ENCODE measurements at places on chromosomes 3 and 15.
A peak's percentile ranks its signal among the peaks of the same experiment; 100 is the strongest.

GRCh38 chr3:35663471-35663870 lies 24.1 kb downstream of the ARPP21 start:
- DNase-seq = no peak

- DNase-seq = no peak
Observed at GRCh38 chr3:161548301-161548700, 51.7 kb downstream of the OTOL1 start.

- no peak for DNase-seq
Observed at GRCh38 chr3:23175341-23176083, 27.6 kb upstream of the UBE2E2 start.

GRCh38 chr15:78340231-78341056 lies at the start of gene CRABP1:
TSS of gene CRABP1 (plus strand) at chr15:78340353. CDS start at chr15:78340429, 76 bp downstream.
- DNase-seq = no peak

DNA sequence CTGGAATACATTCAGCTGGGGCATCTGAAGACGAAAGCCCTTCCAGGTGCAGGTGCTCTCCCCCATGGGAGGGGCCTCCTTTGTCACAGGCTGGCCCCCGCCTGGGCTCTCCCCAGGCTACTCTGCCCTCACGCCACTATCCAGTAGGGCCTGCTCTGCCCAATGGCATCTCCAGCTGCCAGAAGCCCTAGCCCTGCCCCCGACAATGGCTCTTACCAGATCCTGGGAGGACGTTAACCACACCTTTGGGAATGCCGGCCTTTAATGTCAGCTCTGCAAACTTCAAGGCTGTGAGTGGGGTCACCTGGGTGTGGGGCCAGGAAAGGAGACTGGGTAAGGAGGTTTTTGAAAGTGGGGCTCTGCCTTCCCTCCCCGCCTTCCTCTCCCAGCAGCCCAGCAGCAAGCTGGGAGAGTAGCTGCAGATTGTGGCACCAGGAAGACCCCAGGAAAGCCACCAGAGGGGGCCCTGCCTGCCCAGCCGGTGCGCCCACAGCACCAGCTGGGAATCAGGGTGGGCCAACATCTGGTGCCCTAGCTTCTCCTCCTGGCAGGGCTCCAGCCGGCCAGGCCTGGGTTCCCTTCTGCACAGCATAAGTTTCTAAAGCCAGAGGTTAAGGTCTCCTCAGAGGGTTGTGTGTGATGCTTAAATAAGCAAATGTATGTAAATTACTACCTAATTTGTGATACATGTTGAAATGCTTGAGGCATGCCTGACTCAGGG lies 40.4 kb upstream of the SLC41A3 start:
- no peak for DNase-seq

DNA sequence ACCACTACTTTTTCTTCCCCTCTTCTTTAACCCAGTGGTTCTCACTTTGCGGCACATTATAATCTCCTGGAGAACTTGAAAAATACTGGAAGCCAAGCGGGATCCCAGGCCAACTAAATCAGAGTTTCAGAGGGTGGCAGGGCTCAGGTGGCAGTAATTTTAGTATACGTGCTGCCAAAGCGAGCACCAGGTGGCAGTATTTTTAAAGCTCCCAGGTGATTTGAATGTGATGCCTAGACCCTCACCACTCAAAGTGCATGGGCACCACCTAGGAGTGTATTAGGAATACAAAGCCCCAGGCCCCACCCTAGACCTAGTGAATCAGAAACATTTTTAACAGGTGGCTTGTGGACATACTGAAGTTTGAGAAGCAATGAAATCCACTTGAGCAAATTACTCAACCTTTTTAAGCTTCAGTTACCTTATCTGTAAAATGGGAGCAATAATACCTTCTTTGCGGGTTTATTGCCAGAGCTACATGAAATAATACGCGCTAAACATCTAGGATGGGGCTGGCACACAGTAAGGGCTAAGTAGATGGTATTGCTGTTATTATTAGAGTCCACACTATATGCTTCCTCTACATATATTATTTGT lies 8.3 kb downstream of the B3GALNT1 start:
- DNase-seq = no peak

- DNase-seq = no peak
Observed at GRCh38 chr15:49185473-49185872, 15.4 kb downstream of the GALK2 start.

DNA sequence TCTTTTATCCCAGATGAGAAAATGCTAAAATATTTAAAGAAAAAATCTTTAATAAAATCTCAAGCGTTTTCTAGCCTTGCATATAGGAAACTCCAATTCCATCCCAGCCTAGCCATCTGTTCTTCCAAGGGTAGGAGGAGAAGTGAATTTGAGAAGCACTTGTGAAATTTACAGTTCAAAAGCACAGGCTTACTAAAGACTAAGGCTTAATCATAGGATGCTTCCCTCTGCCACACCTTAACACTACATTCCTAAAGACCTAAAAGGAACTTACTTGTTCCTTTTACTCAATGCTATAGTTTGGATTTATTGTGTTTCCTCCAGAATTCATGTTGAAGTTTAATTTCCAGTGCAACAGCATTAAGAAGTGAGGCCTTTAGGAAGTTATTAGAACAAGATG lies 764.8 kb upstream of the CADM2 start:
- no peak for DNase-seq

DNA sequence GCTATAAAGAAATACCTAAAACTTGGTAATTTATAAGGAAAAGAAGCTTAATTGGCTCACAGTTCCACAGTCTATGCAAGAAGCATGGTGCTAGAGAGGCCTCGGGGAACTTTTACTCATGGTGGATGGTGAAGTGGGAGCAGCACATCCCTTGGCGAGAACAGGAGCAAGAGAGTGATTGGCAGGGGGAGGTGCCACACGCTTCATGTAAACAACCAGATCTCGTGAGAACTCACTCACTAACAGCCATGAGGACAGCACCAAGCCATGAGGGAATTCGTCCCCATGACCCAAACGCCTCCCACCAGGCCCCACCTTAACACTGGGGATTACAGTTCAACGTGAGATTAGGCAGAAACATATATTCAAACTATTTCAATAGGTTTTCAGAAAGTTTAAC lies 28.0 kb downstream of the GABRB3 start:
- no peak for DNase-seq

DNA sequence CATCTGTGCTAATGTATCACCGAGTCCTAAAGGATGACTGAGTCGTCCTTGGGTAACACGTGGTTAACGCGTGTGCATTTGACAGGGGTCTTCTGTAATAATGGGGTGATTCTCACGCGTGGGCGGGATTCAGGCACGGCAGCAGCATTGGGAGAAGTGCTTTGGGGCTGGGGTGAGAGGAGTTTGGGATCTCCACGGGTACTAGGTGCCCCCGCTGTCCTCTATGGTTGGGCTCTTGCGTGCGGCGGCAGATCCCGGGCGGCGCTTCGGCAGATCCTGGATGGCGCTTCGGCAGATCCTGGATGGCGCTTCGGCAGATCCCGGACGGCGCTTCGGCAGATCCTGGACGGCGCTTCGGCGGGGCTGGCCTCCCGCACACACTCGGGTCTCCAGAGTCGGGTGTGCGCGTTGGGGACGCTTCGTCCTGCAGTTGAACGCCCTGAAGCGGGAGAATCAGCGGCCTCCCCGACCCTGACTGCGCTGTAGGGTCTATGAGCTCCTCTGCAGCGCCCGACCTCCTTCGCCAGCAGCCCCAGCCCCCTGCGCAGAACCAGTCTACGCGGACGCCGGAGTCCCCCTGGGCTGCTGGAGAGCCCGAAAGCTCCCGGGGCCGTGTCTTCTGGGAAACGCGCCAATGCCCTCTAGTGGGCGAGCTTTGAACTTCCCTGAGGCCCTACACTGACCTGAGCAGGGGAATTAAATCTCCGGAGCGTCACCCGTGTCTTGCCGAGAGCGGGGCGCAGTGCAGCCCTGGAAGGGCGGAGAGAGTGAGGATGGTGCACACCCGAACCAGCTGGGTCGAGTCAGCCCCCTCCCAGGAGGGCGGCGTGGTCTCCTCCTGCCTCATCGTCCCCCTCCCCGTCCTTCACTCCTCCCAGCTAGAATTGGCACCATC lies 48.1 kb upstream of the EPHB3 start:
- DNase-seq = peak; percentile 92

DNA sequence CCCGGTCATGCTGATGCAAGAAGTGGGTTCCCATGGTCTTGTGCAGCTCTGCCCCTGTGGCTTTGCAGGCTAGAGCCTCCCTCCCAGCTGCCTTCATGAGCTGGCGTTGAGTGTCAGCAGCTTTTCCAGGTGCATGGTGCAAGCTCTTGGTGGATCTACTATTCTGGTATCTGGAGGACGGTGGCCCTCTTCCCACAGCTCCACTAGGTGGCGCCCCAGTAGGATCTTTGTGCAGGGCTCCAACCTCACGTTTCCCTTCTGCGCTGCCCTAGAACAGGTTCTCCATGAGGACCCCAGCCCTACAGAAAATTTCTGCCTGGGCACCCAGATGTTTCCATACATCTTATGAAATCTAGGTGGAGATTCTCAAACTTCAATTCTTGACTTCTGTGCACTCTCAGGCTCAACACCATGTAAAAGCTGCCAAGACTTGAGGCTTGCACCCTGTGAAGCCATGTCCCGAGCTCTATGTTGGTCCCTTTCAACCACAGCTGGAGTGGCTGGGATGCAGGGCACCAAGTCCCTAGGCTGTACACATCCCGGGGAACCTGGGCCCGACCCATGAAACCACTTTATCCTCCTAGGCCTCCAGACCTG lies 238.4 kb upstream of the MDFIC2 start:
- peak; percentile 67 for DNase-seq

- no peak for DNase-seq
Observed at GRCh38 chr3:112373476-112373875, 40.5 kb downstream of the CD200 start.

- no peak for DNase-seq
Observed at GRCh38 chr3:11991751-11992150, 12.4 kb upstream of the SYN2 start.

DNA sequence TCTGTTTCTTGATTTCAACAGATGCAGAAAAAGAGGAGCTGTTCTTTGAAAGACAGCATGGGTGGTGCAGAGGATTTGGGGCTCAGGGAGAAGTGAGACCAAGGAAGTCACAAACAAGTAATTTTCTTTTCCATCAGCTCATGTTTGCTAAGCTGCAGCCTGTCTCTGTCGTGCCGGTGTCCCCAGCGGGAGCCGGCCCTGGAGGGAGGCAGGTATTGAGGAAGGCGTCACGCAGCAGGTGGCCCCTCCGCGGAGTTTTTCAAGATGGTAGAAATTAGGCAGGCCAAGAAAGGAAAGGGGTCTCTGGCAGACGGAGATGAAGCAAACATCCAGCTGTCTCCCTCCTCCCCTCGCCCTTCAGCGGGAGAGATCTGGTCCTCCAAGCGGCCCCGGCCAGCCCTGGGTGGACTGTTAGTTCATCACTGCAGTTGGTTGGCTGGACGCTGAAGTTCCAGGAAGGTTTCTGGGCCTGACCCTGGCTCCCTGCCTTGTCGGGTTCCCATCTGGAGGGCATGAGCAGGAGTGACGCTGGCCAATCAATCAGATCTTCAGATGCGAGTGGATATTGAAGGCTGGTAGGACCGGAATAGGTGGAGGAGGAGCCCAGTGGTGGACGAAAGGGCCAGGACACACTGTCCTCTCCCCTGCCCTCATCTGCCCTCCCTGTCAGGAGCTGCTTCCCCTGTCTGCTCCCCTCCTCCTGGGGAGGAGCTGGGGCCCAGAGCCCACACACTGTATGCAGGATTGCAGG lies 27.7 kb upstream of the MUC4 start:
- DNase-seq = no peak

- no peak for DNase-seq
Observed at GRCh38 chr15:92819278-92820235, 80.6 kb upstream of the CHD2 start.

GRCh38 chr15:48596841-48597240 lies 48.7 kb downstream of the FBN1 start:
- no peak for DNase-seq

GRCh38 chr3:168284728-168285127 lies 189.0 kb upstream of the GOLIM4 start:
- no peak for DNase-seq

GRCh38 chr3:7630925-7631324 lies 770.0 kb downstream of the GRM7 start:
- DNase-seq = peak; percentile 15

GRCh38 chr15:89227425-89227824 lies 6.0 kb upstream of the RLBP1 start:
- no peak for DNase-seq

- DNase-seq = no peak
Observed at GRCh38 chr3:15781131-15781530, 16.6 kb downstream of the ANKRD28 start.

DNA sequence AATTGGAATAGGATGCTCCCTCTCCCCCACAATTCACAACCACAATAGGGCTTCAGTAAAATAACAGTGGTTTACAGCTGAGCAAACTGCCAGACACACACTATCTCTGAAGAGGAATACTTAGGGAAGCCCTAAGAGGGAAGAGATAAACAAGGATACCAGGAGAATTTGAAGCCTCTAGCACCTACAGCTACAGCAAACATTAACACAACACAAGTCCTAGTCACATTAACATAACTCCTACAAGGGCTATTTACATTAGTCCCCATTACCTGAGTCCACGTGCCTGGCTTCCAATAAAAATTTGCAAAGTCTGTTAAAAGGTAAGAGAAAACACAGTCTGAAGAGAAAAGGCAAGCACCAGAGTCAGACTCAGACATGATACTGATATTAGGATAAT lies 346.9 kb upstream of the CDIN1 start:
- DNase-seq = no peak

DNA sequence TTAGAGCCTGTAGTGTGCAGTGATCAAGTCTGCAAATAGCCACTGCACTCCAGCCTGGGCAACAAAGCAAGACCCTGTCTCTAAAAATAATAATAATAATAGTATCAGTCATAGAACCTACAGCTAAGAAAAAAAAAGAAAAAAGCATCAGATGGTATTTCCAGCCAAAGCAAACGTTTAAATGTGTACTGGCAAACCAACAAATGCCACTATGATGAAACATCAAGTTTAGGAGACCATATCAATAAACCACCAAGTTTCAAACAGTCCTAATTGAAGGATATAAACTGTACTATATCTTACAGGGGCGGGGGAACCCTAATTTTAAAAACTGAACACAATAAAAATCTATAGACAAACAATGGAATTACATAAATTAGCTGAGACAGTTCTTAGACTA lies 6.4 kb downstream of the UBP1 start:
- no peak for DNase-seq

DNA sequence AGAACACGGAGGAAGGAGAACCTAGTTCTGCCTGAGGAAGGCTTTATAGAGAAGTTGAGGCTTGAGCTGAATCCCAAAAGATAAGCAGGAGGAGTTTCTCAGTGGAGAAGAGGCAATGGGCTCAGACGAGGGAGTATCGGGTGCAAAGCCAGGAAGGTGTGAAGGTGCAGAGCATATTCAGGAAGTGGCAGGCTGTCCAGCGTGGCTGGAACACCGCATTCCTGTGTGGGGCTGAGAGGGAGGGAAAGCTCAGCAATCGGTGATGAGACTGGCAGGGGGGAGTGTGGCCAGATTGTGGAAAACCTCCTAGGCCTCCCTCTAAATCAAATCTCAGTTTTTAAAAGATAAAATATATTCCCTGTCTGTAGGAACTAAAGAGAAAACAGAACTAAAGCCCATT lies 63.0 kb downstream of the ARHGAP31 start:
- DNase-seq = no peak

- no peak for DNase-seq
Observed at GRCh38 chr3:12963231-12963896, 109.9 kb downstream of the IQSEC1 start.

- DNase-seq = no peak
Observed at GRCh38 chr15:33091983-33092693, 102.4 kb downstream of the FMN1 start.

Data from glutamatergic neuron (in vitro differentiated cells).